MV-4-11 (cell line): ENCODE measurements at places on chromosomes 3 and 15.

DNA sequence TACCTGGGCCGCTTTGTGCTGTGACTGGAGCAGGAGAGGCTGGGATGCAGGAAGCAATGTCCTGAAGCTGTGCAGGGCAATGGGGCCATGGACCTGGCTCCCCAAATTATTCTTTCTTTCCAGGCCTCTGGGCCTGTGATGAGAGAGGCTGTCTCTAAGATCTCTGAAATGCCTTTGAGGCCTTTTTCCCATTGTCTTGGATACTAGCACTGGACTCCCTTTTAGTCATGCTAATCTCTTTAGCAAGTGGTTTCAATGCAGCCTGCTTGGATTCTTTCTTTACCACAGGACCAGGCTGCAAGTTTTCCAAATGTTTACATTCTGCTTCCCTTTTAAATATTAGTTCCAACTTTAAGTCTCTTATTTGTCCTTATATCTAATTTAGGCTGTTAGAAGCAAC is 64.8 kb upstream of the SGO1 start:
- no peak for DNase-seq

- DNase-seq: no peak
Observed at GRCh38 chr15:74400313-74400860, 32.9 kb upstream of the CYP11A1 start.

- no peak for DNase-seq
Observed at GRCh38 chr3:96622878-96623277, 191.5 kb upstream of the EPHA6 start.

GRCh38 chr3:134998855-134999254 is 203.8 kb downstream of the EPHB1 start:
- no peak for DNase-seq

GRCh38 chr3:79002465-79003372 is 765.1 kb downstream of the ROBO1 start:
- DNase-seq: no peak

GRCh38 chr15:31752065-31752762 is 278.1 kb upstream of the CHRNA7 start:
- DNase-seq: no peak

- no peak for DNase-seq
Observed at GRCh38 chr3:9669720-9670432, 20.6 kb downstream of the MTMR14 start.

GRCh38 chr3:22012471-22012870 is 261.5 kb upstream of the ZNF385D start:
- DNase-seq: no peak

DNA sequence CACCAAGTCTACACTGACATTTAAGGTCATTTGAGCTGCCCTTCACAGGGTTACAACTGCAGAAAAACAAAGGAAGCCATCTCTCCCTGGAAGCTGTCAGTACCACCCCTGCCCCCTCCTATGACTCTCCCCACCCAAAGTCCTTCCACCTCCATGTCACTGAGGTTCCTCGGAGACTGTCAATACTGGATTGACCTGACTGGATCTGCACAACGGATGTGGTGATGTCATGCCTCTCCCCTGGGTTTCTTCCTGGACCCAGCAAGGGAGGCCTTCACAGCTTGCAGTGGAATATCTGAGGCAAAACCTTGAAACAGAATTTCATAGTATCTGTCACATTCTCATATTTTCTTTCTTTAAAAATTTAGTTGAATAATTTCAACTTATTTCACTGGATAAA is 153.5 kb downstream of the CLSTN2 start:
- no peak for DNase-seq

- no peak for DNase-seq
Observed at GRCh38 chr3:15063238-15063637, 1.9 kb downstream of the MRPS25 start.

DNA sequence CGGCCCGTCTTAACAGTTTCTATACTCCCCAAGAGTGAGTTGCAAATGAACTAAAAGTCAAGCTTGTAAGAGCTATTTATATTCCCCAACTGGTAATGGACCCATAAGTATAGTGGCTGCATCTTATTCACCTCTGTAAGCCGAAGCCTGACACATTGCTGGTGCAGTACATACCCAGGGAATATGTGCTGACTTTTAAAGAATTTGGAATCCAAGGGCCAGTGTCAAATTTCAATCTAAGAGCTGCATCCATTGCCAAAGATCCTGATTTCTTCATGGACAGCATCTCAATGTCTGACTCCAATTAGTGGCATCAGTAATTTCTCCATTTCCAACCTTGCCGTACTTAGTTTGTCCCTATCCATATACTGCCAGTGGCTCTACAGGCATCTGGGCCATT is 42.0 kb downstream of the FRMD4B start:
- no peak for DNase-seq

GRCh38 chr3:158106766-158107471 is 699 bp upstream of the SHOX2 start:
- no peak for DNase-seq

DNA sequence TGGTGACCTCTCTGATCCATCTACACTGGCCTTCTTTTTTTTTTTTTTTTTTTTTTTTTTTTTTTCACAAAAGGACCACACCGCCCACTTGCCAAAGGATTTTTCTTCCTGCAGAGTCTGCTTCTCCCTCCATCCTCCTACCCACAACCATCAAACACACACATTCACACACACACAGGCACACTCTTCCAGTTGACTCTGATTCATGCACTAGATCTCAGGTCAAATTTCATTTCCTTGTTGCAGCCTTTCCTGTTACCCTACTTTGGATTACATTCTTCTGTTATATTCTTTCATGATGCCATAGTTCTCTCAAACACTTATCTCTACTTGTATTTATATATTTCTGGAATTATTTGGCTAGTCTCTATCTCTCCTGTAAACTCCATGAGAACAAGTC is 133.9 kb downstream of the STAC start:
- DNase-seq: peak; percentile 13
